ENCODE measurements at places on chromosomes 13 and 19.

- no peak for DNase-seq
These were observed 96.9 kb downstream of the TBC1D4 start for GRCh38 chr13:75384879-75385707.

DNA sequence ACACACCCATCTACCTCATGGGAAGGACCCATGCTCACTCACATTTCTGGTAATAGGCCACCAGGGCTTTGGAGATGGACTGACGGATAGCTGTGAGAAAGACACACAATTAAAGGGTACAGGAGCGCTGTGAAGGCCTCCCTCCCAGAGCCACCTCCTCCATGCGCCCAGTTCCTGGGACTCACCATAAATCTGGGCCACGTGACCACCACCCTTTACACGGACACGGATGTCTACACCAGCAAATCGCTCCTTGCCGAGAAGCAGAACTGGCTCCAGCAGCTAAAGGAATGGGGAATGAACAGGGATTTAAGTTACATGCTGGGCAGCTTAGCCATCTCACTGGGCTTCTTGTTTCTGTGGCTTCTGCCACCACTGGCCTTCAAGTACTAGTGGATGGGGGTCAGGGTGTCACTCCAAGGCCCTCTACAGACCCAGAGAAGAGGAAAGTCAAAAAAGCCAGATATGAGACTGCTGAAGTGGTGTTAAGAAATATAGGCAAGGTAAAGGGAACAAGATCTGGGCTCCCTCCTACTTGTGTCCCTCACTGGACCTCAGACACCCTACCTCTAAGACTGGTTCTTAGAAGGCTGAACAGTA, 2.2 kb downstream of the RPS16 start:
- DNase-seq: no peak

DNA sequence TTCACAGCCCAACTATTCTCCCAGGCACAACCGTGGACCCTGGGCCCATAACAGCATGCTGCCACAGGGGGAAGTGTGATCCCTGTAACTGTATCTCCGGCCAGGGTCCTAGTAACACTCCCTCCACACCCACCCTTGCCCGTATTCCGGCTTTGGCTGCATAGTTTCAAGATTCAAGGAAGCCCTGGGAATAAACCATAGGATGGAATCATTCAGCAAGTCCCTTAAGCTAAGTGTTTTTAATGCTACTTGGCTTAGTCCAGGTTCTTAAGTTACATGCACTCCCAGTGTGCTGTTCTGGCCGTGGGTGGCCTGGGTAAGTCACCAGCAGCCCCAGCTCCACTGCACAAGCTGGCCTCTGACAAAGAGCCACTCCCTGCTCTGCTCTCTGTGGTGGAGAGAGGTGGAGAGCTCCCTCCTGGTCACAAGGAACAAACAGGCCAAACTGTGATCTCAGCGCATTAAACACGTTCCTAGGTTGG, 532.4 kb upstream of the SGCG start:
- DNase-seq: no peak

DNA sequence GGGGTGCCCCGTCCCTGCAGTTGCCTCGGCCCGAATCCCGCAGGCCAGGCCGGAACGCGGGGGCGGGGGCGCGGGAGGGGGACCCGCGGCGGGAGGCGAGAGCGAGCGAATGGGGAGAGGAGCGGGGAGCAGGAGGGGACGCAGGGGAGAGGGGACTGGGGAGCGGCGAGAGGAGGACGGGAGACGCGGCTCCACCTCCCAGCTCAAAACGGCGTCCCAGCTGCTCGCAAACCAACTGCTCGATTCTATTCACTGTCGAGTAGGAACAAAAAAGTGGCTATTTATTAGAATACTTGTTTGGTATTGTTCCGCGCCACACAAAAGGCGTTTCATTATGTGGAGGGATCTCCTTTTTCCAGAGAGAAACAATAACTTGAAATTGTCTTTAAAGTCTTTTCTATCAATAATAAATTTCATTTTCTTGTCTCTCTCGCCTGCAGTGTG, 10.6 kb upstream of the SOX1 start:
- no peak for DNase-seq

- DNase-seq: no peak
These were observed 243.5 kb downstream of the RGCC start for GRCh38 chr13:41700790-41701310.

- no peak for DNase-seq
These were observed 2.4 kb downstream of the MEDAG start for GRCh38 chr13:30908416-30908980.

DNA sequence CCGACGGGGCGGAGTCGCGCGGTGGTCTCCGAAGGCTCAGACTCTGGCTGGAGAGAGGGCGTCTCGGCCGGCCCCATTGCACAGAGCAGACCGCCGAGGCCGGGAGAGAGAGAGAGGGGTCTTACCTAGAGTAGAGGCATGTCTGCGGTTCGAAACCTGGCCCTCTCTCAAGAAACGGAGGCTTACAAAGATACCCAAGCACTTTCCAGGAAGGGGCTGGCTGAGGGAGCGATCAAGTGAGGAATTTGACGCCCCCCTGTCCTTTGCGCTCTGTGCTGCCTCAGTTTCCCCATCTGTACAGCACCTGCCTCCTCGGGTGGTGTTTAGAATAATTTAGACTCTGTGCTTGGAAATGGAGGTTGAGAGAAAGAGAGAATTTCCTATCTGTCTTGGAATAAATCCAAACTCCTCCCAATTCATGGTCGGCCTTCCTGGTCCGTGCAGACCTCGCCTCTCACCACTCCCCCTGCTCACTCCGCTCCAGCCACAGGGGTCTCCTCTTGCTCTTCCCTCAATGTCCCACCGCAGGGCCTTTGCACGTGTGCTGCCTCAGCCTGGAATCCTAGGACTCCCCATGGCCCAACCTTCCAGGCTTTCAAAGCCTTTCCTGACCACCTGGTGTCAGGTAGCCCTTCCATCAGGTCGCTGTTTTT, 658 bp upstream of the ISOC2 start:
- DNase-seq: no peak

DNA sequence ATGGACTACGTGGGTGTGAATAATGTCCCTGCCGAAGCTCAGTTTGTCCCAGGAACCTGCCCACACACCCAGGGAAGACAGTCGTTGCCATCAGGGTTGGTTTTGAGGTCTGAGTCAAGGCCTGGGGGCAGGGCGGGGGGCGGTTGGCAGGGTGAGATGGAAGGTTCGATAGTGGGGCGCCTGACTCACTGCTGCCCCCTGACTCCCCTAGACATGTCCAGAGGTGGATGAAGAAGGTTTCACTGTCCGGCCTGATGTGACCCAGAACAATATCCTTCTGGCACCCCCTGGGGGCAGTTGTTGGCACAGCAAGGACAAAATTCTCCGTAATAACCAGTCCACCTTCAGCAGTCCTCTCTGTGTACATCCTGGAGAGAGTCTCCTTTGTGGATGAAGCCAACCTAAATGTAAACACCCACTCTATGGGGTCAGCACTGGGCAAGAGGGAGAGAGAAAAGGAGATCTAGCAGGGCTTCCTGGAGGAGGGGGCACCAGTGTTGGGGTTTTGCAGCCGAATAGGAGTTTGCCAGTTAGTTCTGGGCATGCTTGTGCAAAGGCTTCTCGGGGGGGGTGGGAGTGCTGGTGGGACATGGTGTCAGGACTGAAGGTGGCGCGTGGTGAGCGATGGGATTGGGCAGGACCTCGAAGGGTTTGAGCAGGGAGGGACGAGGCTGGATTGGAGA, 19.6 kb upstream of the B3GNT3 start:
- DNase-seq: no peak

- DNase-seq: no peak
These were observed 1.2 kb downstream of the PRKCG start for GRCh38 chr19:53883231-53883661.

DNA sequence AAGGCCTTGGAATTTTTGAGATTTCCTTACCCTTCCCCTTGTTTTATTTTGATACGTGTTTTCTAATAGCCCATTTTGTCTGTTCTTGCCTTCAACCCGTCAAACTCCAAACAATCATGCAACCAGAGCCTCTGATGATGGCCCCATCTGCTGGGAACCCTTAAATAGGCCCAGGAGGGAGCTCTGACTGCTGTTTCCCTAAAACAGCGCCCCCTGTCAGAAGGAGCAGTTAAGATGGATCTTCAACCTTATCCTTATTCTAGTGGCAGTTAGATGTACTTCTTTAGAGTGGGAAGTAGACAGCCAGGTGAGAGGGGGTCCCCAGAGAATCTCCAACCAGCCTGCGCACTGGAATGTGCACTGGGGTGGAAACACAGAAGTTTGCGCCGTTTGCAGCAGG, 1031.0 kb upstream of the PCDH9 start:
- no peak for DNase-seq
